Right hindlimb (tissue), 1 donor: ENCODE measurements at places on chromosomes 12 and 14.

GRCh38 chr12:6635856-6636531, at the start of gene LPAR5:
Gene LPAR5, minus strand, starts transcription at chr12:6635959. Its CDS starts 14,711 bp downstream, at chr12:6621248.
- no peak for DNase-seq

DNA sequence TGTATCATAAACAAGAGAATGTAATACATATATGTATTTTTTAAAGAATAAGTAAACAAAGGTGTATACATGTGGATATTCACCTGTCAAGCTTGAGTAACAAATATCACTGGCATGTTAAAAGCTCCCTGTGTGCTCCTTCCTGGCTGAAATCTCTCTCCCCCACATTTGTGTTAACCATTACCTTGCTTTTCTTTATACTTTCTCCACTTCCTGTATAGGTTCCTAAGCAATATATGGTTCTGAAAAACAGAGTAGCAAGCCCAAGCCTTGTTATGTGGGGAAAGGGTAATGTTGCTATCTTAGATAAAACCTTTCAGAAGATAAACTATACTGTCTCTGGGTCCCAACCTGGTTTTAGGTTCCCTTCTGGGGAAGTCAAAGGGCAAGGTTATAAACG, 32.3 kb upstream of the TBC1D30 start:
- no peak for DNase-seq

DNA sequence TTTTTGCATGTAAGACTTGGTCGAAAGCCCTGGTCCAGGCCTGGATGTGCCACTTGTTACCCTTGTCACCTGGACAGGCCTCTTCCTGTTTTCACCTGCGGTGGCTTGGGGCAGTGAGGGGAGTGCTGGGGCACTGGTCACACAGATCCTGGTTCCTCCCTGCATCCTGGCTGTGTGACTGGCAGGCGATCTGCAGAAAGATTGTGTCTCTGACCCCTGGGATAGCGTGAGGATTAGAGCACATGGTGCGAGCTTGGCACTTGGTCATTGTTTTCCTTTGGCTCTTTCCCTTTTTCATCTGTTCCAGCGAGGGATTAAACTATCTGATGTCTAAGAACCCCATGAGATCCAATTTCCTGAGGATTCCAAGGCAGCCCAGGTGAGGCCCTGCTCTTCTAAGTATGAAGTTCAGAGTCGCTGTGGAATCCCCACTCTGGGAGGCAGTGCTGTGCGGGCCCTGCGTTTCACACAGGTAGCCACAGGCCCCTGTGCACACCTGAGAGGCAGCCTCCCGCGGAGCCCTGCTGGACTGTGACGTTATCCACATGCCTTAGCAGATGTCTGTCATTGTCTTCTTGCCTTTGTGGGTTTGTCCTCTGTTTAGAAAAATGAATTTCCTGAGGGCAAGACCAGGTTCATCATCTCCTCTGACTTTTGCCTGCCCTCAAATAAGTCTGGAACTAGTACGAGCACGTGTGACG, 288.4 kb downstream of the CACNA1C start:
- DNase-seq: no peak

GRCh38 chr12:130469552-130469951, 131.9 kb downstream of the PIWIL1 start:
- DNase-seq: no peak
